ENCODE measurements at places on chromosomes 4 and X.
A peak's percentile ranks its signal among the peaks of the same experiment; 100 is the strongest.

DNA sequence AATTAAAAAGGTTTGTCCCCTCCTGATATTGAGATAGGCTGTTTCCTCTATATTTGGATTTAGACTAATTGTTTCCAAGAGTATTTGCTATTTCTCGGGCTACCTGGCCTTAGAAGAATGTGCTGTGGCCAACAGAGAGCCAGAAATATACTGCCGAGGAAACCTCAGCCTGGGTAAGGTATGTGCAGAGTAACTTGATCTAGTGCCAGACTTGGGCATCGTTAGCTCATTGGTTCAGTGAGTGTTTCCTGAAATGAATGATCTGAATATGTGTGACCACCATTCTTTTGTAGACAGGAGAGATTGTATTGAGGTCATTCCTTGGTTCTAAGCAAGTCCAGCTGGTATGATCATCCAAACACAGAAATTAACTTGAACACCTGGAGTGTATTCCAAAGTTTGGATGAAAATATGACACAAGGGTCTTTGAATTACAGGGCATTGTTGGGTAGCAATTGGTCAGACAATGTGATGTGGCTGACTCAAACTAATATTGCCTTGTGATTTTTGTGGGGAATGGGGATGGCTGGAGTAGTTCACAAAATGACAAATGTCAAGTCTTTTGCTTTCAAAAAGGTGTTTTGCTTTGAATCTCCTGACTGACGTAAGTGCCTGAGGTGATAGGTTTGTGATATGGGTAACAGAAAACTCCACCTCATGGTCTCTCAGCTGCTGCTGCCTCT lies 100.2 kb upstream of the CXCL13 start:
- no peak for DNase-seq

DNA sequence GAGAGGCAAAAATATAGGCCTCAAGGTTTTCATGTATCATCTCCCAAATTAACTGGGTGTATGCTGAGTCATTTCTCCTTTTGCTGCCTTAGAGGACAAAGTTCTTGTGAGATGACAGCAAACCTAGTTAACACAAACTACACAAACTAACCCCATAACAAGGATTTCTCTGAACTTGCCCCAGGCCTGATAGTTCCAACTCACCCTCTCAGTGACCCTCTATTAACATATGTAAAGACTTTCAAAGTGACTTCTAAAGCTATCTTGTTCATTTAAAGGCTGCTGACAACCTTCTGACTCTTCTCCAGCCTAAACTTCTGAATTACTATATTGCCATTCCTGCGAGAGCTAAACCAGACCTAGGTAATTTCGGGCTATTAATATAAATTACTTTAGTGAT lies 43.2 kb upstream of the CCDC149 start:
- DNase-seq = no peak

DNA sequence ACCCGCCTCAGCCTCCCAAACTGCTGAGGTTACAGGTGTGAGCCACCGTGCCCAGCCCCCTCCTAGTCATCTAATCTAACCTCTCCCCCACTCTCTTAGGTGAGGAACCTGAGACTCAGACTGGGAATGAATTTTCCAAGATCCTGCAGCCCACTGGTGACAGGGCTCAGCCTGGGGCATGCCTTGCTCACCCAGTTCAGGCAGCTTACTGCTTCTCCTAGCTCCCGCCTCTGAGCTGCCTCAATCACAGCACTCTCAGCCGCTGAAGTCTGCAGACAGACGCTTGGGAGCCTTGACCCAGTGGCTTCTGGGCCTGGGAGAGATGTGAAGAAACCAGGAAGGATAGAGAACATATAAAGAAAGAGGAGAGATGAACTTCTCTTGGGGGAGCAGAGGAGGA lies 24.4 kb downstream of the PJA1 start:
- no peak for DNase-seq

GRCh38 chr4:5051278-5052203 lies at the start of gene STK32B:
TSS of gene STK32B (plus strand) at chr4:5051480.
- DNase-seq = peak; percentile 60

DNA sequence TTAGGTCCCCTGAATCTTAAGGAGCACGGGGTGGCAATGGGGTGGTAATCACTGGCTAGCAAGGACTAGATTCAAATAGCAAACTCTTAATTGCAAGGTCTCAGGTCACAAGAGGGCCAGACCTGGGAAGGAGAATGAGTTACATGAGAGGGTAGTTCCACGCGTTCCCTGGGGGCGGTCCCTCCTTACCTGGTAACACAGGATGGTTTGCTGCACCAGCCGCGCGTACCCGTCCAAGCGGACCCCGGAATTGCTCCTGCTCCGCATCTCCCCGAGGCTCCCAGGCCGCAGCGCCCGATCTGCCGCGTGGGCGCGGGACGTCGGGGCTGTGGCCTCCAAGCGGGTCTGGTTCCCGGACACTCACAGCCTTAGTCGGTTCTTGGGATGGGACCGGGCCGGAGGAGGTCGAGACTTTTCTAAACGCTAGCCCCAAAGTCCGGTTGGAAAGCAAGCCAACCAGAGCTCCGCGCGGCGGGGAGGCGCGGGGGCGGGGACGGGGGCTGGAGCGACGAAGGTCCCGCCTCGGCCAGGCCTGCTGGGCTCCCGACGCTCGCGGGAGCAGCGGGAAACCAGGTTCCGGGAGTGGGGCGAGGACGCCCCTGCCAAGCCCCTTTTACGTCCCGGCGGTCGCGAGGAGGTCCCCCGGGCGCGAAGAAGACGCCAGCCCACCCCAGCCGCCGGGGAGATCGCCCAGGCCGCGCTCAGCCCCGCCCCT lies at the start of gene PHKA2:
PHKA2 (minus strand) TSS at position 449 of the 715 bp plus-strand sequence; CDS start at position 267, 182 bp downstream.
- peak; percentile 23 for DNase-seq

GRCh38 chr4:48594180-48594579 lies 104.1 kb downstream of the ZAR1 start:
- no peak for DNase-seq

DNA sequence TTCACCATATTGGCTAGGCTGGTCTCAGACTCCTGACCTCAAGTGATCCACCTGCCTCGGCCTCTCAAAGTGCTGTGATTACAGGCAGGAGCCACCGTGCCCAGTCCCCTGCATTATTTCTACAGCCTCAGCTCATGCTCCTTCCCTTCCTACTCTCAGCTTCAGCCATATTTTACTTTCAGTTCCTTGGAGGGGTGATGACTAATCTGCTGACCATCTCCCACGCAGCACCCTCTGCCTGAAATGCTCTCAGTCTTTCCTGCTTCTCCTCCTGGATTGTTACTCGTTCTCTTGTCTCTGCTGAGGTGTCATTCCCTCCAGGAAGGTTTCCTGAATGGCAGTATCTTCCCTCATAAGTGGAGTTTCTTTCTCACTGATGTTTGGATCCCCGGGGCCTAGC lies 63.3 kb downstream of the MOSPD2 start:
- no peak for DNase-seq

DNA sequence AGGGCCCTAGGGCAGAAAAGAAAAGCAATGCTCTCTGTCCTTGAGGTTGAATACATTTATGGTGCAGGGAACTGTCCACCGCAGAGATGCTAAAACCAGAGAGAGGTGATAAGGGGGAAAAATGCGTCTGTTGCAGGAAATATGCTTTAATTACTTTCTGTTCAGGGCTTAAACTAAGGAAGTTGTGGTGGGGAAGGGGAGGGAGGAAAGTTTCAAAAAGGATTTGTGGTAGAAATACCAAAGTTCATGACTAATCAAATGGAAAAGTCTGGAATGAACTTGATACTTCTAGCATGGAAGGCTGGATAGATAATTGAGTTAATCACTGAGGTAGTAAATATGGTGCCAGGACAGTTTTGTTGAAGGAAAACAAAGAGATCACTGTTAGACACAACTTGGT lies 99.0 kb downstream of the ASB9 start:
- DNase-seq = no peak

DNA sequence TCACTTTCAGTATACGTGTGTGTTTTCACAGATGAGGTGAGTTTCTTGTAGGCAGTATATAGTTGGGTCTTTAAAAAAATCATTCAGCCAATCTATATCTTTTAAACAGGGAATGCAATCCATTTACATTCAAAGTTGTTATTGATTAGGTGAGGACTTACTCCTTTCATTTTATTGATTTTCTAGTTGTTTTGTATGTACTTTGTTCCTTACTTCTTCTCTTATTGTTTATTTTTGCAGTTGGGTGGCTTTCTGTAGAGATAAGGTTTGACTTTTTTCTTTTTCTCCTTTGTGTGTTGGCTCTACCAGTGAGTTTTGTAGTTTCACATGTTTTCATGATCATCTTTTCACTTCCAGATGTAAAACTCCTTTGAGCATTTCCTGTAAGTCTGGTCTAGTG lies 83.1 kb downstream of the MAGED1 start:
- no peak for DNase-seq

- no peak for DNase-seq
These were observed 22.4 kb downstream of the STK26 start for GRCh38 chrX:132045456-132045855.

GRCh38 chrX:111661241-111661640 lies 19.7 kb upstream of the ALG13 start:
- no peak for DNase-seq

DNA sequence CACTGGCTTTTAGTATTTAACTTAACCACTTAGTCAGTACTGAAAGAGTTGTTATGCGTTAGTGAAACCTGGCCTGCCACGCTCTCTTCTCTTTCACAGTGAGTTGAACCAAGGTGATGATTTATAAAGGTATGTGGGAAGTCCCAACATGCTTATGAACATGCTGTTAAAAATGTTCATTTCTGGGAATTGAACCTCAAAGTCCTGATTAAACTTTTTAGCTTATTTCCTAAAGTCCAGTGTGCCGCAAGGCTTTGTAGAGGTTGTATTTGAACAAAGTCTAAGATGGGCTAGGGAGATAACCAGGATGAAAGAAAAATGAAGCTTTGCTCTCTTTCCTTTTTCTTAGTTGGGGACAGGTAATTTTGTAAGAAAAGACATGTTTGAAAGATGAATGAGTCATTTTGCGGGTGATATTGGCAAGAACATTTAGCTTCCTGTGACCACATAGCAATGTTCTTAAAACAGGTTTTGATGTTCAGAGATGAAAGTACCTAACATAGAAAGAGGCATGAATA lies 270.3 kb downstream of the DTHD1 start:
- DNase-seq = no peak

GRCh38 chrX:362351-362750 lies 24.4 kb downstream of the PPP2R3B start:
- DNase-seq = no peak

DNA sequence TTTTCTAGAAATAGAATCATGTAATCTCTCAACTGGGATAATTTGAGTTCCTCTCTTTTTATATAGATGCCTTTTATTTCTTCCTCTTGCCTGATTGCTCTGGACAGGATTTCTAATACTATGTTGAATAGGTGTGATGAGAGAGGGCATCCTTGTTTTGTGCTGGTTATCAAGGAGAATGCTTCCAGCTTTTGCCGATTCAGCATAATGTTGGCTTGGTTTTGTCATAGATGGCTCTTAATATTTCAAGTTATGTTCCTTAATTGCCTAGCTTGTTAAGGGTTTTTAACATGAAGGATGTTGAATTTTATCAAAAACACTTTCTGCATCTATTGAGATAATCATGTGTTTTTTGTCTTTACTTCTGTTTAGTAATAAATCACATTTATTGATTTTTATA lies 58.7 kb downstream of the TMEM47 start:
- DNase-seq = no peak

- DNase-seq = no peak
These were observed 116.3 kb downstream of the DHX15 start for GRCh38 chr4:24468071-24468470.

DNA sequence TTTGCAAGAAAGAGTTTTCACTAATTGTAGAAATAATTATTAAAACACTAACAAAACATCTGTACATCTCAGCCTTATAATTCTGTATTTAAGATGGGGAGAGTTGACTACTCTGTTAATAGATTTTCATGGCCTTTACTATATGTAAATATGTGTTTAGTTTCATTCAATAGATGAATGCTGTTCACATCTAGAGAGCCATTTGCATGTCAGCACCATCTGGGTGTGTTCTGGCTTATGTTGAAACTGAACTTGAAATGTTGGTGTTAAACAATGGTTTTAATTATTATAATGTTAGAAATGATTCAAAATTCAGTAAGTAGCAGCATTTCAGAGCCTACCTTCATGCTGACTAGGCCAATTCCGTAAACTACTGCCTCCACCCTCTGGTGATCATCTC lies 102.5 kb upstream of the ADAD1 start:
- DNase-seq = no peak

GRCh38 chrX:10728806-10729389 lies 108.5 kb upstream of the MID1 start:
- DNase-seq = no peak

- DNase-seq = no peak
These were observed 2.9 kb downstream of the ARHGAP4 start for GRCh38 chrX:153922932-153923857.

GRCh38 chr4:183846951-183847350 lies 58.2 kb upstream of the STOX2 start:
- DNase-seq = no peak

- no peak for DNase-seq
These were observed 50.4 kb upstream of the TRAM1L1 start for GRCh38 chr4:117135634-117136354.

DNA sequence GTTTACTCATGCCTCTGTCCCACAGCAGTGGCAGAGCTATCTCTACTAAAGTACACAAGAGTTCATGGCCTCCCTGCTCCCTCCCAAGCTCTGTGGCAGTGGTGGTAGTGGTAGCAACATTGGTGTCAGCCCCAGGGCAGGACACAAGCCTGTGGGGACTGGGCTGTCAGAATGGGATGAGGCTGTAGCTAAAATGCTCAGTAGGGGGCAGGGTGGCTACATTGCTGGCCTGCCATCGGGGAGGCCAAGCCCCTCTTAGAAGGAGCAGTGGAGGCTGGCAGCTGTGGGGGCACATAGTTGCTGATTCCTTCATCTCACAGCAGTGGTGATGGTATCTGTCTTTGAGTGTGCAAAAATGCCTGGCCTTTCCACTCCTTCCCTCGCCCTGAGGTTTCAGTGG lies 461.7 kb downstream of the PCDH18 start:
- no peak for DNase-seq

DNA sequence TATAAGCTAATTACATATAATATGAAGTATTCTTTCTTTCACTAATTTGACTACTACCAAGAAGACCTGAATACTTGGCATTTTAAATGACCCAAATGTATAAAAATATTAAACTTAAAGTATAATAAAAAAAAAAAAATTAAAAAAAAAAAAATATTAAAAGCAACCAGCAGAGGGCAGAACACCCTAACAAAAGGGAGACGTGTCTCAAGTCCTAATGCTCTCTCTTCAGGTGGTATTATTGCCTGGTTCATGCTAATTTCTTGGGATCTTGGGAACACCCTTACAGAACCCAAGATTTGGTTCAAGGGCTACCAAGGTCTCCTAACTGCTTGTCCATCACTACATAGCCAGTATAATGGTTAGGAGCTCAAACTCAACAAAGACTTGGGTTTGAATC lies 754.8 kb downstream of the RAB28 start:
- DNase-seq = no peak

Measured in neural crest cell (in vitro differentiated cells).